ENCODE measurements at places on chromosomes 11 and 22. TPM values are rescaled to one million over a fixed set of nuclear protein-coding genes. Genes with fewer than 3 reads are reported as not detected.

Gene MAPK11
- 9.3 TPM for polyA plus RNA-seq

Gene SEC14L6
- polyA plus RNA-seq: 8.0 TPM

Gene IFT27
- polyA plus RNA-seq: 53.2 TPM

Gene CDKN1C
- 134 TPM for polyA plus RNA-seq

Gene C11orf91
- polyA plus RNA-seq: not detected

Gene NXPE4
- polyA plus RNA-seq: 0.08 TPM

Gene PTPRCAP
- polyA plus RNA-seq: 2.5 TPM

Gene PSMC3
- 148 TPM for polyA plus RNA-seq

Gene OPCML
- polyA plus RNA-seq: 12.3 TPM

Gene THY1
- polyA plus RNA-seq: 85.8 TPM

Gene LRRC51
- polyA plus RNA-seq: 20.1 TPM

Gene VPREB1
- 0.23 TPM for polyA plus RNA-seq

Gene HBB
- 212 TPM for polyA plus RNA-seq

Gene DMC1
- 7.1 TPM for polyA plus RNA-seq

Gene C11orf87
- polyA plus RNA-seq: 0.30 TPM

Gene MSANTD4
- 39.5 TPM for polyA plus RNA-seq

Gene TRIM6
- polyA plus RNA-seq: 65.1 TPM

Gene MN1
- 10.4 TPM for polyA plus RNA-seq

Gene SPDYC
- not detected for polyA plus RNA-seq

Gene OR51E2
- 0.73 TPM for polyA plus RNA-seq

Gene DUSP8
- 2.6 TPM for polyA plus RNA-seq

Gene ANO1
- 14.9 TPM for polyA plus RNA-seq

Gene KRTAP5-10
- 0.25 TPM for polyA plus RNA-seq

Gene ABCC8
- polyA plus RNA-seq: 2.1 TPM

Measured in left renal cortex interstitium (tissue), 4 donors.